CD8-positive, alpha-beta memory T cell (primary cell): ENCODE measurements at places on chromosomes 5 and 9. TPM values are rescaled to one million over a fixed set of nuclear protein-coding genes. Genes with fewer than 3 reads are reported as not detected.

The STOM gene
- 63.0 TPM for total RNA-seq

The CYLC2 gene
- total RNA-seq, result not detected

The LIX1 gene
- total RNA-seq, result not detected

The HOMER1 gene
- 7.3 TPM for total RNA-seq

The PCDHGA1 gene
- 0.09 TPM for total RNA-seq

The KIAA0825 gene
- total RNA-seq, result 1.5 TPM

The PDE6A gene
- not detected for total RNA-seq

The PCDHB2 gene
- total RNA-seq, result not detected

- H3K27ac ChIP-seq, result no peak overlapping the region
- H3K4me3 ChIP-seq, result no peak overlapping the region
- no peaks in the 10 kb centered on the region for H3K4me1 ChIP-seq
- DNase-seq, result no peak
These were observed 739.3 kb downstream of the NR2F1-AS1 start for GRCh38 chr5:92841604-92842155.

- H3K4me1 ChIP-seq, result peaks cover 34% of the 10 kb centered on the region
- H3K27ac ChIP-seq, result no peak overlapping the region
- no peaks in the 10 kb centered on the region for H3K27me3 ChIP-seq
- DNase-seq, result no peak
- H3K36me3 ChIP-seq, result peaks cover 16% of the 10 kb centered on the region
These were observed 14.7 kb downstream of the TRAF2 start for GRCh38 chr9:136900988-136901515.

DNA sequence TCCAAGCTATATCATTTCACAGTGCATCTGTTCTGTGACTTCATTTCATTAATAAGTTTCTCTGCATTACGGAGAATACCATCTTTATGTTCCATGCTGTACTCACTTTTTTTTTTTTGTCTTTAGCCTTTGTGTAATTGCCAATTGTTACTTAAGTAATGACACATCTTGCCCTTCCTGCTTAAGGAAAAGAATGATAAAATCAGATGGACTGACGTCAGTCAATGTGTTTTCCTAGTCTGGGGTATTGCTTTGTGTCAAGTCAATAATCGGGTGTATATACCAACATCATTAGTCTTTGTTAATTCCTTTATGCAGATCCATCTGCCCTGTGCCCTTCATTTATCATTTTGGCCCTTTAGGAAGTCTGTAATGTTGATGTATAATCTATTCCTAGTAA lies 133.5 kb downstream of the CD180 start:
- H3K27me3 ChIP-seq, result no peaks in the 10 kb centered on the region
- no peak overlapping the region for H3K4me3 ChIP-seq
- H3K27ac ChIP-seq, result no peak overlapping the region
- no peaks in the 10 kb centered on the region for H3K36me3 ChIP-seq

DNA sequence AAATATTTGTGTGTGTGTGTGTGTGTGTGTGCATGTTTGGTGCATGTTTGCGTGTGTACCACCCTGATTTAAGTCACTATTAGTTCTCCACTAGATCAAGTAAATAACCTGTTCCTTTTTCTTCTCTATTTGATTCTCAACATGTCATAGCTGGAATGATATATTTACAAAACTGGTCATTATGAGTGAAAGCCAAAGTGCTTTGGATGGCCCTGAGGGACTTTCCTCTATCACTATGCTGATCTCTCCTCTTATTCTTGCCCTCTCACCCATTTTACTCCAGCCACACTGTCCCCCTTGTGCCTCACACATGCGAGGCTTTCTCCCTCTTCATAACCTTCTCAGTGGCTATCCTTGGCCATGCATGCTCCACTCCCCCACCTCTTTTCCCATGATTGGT lies 144.6 kb upstream of the NMUR2 start:
- H3K36me3 ChIP-seq, result no peaks in the 10 kb centered on the region
- no peaks in the 10 kb centered on the region for H3K27me3 ChIP-seq
- no peak overlapping the region for H3K4me3 ChIP-seq
- no peak for DNase-seq

- H3K4me3 ChIP-seq, result no peak overlapping the region
- no peaks in the 10 kb centered on the region for H3K36me3 ChIP-seq
- no peak overlapping the region for H3K27ac ChIP-seq
These were observed 608.1 kb downstream of the PDE4D start for GRCh38 chr5:59285300-59286016.

GRCh38 chr5:155587458-155587857 lies 573.9 kb downstream of the KIF4B start:
- no peak for DNase-seq
- no peak overlapping the region for H3K27ac ChIP-seq
- no peaks in the 10 kb centered on the region for H3K36me3 ChIP-seq

DNA sequence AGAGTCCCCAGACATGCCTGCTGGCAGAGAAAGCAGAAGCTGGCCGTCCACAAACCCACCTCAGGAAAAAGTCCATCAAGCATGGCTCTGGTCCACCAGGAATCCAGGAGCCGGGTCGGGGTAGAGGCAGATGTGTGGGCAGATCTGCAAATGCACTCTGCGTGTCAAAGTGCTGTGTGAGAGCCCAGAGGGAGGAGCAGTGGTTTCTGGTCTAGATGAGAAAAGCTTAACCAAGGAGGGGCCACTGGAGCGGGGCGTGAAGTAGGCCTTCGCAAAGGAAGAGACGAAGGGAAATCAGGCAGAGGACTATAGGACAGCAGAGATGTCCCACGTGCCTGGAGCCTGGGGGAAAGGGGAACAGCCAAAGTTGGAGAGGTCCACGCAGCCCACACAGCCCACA lies 40.0 kb downstream of the TTLL11 start:
- no peak overlapping the region for H3K4me3 ChIP-seq
- H3K27me3 ChIP-seq, result no peaks in the 10 kb centered on the region
- no peaks in the 10 kb centered on the region for H3K36me3 ChIP-seq
- DNase-seq, result no peak
- no peaks in the 10 kb centered on the region for H3K4me1 ChIP-seq

- H3K4me1 ChIP-seq, result no peaks in the 10 kb centered on the region
- peak; percentile 34 for DNase-seq
- H3K4me3 ChIP-seq, result no peak overlapping the region
- no peak overlapping the region for H3K27ac ChIP-seq
- H3K36me3 ChIP-seq, result no peaks in the 10 kb centered on the region
These were observed 181.8 kb downstream of the GLIS3 start for GRCh38 chr9:4117835-4118610.

GRCh38 chr9:131565369-131565768 lies 20.0 kb downstream of the PRRT1B start:
- no peaks in the 10 kb centered on the region for H3K4me1 ChIP-seq
- no peaks in the 10 kb centered on the region for H3K36me3 ChIP-seq
- H3K27ac ChIP-seq, result no peak overlapping the region
- no peaks in the 10 kb centered on the region for H3K27me3 ChIP-seq
- H3K4me3 ChIP-seq, result no peak overlapping the region
- no peak for DNase-seq

GRCh38 chr5:178425621-178426068 lies 164.5 kb downstream of the COL23A1 start:
- no peak for DNase-seq
- no peaks in the 10 kb centered on the region for H3K27me3 ChIP-seq
- no peaks in the 10 kb centered on the region for H3K36me3 ChIP-seq
- no peak overlapping the region for H3K4me3 ChIP-seq

- DNase-seq, result no peak
- no peak overlapping the region for H3K4me3 ChIP-seq
- H3K36me3 ChIP-seq, result no peaks in the 10 kb centered on the region
- H3K4me1 ChIP-seq, result no peaks in the 10 kb centered on the region
These were observed 35.2 kb downstream of the DDX4 start for GRCh38 chr5:55773057-55773456.

- H3K36me3 ChIP-seq, result peaks cover 9% of the 10 kb centered on the region
- H3K4me3 ChIP-seq, result peak overlapping the region; percentile 8
- H3K4me1 ChIP-seq, result peaks cover 68% of the 10 kb centered on the region
- H3K27ac ChIP-seq, result no peak overlapping the region
These were observed 44.0 kb downstream of the IRF1 start for GRCh38 chr5:132446621-132447020.
